K562 (cell line): ENCODE measurements at places on chromosomes 5 and 9. TPM values are rescaled to one million over a fixed set of nuclear protein-coding genes. Genes with fewer than 3 reads are reported as not detected.

DNA sequence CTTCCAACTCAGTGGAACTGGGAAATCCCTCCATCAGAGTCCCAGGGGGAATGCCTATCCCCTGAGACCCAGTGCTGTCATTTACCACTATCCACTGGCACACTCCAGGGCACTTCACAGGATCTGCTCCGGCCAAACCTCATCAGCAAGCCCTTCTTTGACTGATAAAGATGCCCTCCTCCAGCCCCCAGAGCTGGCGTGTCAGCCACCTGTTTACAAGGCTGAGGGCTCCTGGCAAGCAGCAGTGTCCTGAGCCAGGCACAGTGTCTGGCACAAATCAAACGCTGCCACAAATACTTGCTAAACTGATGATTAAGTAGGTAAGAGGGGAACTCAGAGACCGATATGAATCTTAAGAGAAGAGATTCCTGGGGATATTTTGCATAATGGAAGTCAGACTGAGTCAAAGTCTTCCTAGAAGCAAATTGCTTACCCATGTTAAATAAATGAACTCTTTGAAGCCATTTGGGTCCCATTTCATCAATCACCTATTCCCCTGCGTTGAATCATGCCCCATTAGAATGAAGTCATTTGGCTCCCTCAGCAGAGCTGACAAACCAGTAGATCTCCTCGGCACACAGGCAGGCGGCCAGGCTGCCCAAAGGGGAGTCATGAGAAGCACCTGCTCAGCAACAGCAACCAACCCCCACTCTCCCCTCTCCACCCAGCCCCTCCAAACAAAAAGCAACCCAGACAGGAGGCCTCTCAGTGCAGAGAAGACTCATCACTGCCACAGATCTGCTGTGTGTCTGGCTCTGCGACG is 97.4 kb downstream of the CDK5RAP2 start:
- no peak overlapping the region for H3K4me3 ChIP-seq
- no peak overlapping the region for H3K27ac ChIP-seq
- no peaks in the 10 kb centered on the region for H3K4me1 ChIP-seq
- no peaks in the 10 kb centered on the region for H3K27me3 ChIP-seq

DNA sequence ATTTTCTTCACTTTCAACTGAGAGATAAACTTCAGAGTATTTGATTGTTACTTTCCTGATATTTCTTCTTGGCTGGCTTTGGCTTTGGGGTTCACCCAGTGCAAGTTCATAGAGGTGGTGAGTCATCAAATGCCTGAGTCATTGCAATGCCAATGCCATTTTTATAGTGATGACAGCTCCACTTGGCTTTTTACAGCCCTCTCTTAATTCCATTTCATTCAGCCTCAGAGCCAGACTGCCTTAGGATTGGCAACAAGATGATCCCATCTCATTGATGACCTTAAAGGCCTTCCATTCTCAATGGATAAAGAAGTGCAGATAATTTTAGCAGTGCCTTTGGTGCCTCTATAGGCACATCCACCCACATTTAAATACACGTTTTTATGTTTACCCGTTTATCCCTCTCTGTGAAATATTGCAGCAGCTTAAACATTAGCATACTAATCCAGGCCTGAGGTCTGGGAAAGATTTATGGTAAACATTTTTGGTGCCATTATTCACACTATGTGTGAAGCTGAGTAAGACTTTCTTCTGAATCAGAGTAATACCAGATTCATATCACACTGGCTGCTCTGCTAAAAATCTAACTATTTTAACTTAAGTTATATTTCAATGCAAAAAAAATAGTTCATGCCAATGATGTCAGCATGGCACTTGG is 88.9 kb upstream of the TYRP1 start:
- H3K27me3 ChIP-seq = no peaks in the 10 kb centered on the region
- H3K4me3 ChIP-seq = no peak overlapping the region
- no peak for DNase-seq
- H3K36me3 ChIP-seq = no peaks in the 10 kb centered on the region
- no peaks in the 10 kb centered on the region for H3K4me1 ChIP-seq
- no peak overlapping the region for H3K27ac ChIP-seq

- no peak for DNase-seq
- H3K36me3 ChIP-seq = no peaks in the 10 kb centered on the region
Observed at GRCh38 chr5:125560476-125561225, 814.2 kb upstream of the ZNF608 start.

GRCh38 chr5:178553517-178553916 is 36.7 kb downstream of the COL23A1 start:
- peaks cover 15% of the 10 kb centered on the region for H3K4me1 ChIP-seq
- DNase-seq = no peak
- no peaks in the 10 kb centered on the region for H3K36me3 ChIP-seq
- H3K27me3 ChIP-seq = peaks cover 20% of the 10 kb centered on the region; the same call in 1 of the 2 replicates
- no peak overlapping the region for H3K27ac ChIP-seq

GRCh38 chr9:21919377-21920362 is 74.5 kb downstream of the CDKN2A start:
- no peak overlapping the region for H3K4me3 ChIP-seq
- H3K27ac ChIP-seq = no peak overlapping the region
- H3K4me1 ChIP-seq = no peaks in the 10 kb centered on the region
- no peaks in the 10 kb centered on the region for H3K27me3 ChIP-seq
- DNase-seq = no peak

The PCDHA9 gene
- not detected in 2 replicates for total RNA-seq
